Activated CD4-positive, CD25-positive, alpha-beta regulatory T cell (primary cell): ENCODE measurements at places on chromosomes 1 and 21.

GRCh38 chr1:219339466-219339865, 165.8 kb downstream of the LYPLAL1 start:
- DNase-seq, result no peak

DNA sequence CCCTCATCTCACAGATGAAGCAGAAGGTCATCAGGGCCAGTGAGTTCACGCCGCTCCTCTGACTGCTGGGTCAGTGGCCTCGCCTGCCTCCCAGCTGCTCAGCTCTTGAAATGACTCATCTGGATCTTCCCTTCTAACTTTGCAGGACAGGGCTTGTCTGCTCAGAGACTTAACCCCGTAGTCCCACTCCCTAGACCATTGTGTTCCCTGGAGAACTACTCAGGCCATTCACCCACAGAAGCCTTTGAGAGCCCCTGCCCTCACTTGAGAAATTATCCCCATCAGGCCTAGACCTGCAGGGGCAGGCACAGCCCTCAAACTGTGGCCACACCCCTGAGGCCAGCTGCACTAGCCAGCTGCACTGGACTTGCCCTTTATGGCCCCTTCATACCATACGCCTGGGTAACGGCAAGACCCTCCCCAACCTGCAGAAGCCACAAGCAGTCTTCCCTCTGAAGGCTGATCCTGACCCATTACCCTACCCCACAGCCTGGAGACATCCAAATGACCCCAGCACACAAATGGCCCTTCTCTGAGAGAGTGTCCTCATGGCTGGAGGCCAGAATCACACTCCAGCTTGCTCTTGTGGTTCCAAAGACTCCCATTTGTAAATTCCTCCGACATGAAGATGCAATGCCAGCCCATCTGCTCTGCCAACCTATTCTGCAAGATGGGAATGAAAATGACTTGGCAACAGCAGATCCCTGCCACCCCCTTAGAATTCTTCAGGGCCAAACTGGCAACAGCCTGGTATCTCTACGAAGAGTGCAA, 33.2 kb downstream of the RCSD1 start:
- DNase-seq, result no peak

GRCh38 chr1:235648954-235649367, 623 bp downstream of the GNG4 start:
- DNase-seq, result no peak

GRCh38 chr1:180235077-180235501, 5.0 kb downstream of the LHX4 start:
- DNase-seq, result no peak

GRCh38 chr1:115286431-115287205, 51.4 kb downstream of the NGF start:
- DNase-seq, result no peak

DNA sequence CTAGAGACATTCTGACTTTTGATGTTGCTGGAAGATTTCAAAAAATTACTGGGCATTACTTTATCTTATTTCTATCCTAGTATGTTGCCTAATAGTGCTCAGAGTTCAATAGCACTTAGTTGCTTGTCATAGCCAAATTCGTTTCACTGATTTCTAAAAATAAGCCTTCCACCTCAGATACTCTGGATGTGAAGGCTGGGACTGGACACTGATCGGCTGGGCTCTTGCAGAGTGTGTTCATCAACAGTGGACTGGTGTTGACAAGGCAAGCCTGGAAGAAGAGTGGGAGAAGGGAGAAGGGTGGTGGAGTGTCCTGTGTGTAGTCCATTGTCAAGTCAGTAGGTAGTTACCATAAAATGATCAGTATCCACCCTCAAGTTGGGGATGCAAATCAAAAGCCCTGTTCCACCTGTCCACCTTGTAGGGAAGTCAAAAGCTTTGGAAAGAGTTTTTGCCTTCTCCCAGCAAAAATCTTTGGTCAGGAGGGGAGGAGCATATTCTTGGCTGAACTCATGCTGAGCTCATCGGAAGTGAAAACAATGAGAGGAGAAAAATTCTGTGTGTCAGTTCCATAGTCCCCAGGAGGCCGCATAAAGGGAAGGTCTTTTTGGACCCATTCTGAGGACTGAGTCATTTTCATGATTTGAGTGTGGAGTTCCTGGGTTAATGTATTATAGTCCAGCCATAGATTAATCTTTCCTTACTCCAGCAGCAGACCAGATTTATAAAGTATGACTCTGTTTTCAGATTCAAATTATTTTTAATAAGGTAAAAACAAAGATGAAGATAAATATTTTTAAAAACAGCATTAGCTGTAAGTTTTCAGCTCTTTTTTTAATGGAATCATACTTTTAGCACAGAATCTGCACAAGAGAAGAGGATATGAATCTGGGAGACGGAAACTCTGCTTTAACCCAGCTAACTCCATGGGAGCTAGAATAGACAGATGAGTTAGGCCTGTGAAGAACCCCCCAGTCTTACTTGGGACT, 99.5 kb upstream of the BMP8A start:
- no peak for DNase-seq

GRCh38 chr1:64433747-64434146, 36.2 kb upstream of the CACHD1 start:
- DNase-seq, result no peak

GRCh38 chr1:92299477-92300150, 755 bp downstream of the RPAP2 start:
- no peak for DNase-seq

GRCh38 chr1:230366504-230366915, 59.6 kb downstream of the PGBD5 start:
- no peak for DNase-seq

DNA sequence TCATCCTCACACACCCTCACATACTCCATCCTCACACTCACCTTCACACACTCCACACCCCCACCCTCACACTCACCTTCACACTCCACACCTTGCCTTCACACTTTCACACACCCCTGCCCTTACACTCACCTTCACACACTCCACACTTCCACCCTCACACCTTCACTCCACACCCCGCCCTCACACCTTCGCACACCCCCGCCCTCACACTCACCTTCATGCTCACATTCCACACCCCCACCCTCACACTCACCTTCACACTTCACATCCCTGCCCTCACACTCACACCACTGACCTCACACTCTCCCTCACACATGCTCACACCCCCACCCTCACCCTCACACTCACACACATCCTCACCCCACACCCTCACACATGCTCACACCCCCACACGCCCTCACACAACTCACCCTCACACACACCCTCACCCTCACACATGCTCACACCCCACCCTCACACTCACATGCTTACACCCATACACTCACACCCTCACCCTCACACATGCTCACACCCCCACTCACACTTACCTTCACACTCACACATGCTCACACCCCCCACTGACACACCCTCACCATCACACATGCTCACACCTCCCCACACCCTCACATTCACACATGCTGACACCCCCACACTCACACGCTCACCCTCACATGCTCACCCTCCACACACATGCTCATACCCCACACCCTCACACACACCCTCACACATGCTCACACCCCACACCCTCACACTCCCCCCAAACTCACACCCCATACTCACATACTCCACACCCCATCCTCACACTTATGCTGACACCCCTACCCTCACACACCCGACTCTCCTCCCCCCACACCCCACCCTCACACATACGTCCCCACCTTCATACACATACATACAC, 44.5 kb upstream of the EDN2 start:
- no peak for DNase-seq

GRCh38 chr1:22350171-22350923, 101.3 kb upstream of the ZBTB40 start:
- no peak for DNase-seq

DNA sequence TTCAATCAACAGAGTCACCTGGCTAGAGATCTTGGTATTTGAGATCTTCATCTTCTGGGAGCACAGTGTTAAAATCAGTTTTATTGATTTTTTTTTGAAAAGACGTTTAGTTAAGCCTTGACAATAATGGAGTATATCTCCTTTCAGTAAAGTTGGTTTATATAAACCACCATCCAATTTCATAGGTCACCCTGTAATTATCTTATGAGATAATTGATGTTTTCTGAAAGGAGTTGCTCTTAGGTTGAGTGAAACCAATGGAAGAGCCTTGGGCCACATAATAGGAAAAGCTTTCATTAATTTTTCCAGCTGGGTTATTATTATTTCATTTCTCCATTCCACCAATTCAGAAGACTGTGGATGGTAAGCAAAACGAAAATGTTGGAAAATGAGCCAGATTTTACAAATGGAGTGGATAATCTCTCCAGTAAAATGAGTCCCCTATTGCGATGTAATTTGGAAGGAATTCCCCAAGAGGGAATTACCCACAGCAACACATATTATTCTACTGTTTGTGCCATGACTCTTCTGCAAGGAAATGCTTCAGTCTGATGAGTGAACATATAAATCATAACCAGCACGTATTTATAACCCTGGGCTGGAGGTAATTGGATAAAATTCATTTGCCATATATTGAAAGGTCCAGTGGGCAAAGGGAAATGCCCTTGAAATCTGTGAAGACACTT, 46.2 kb upstream of the TINAGL1 start:
- DNase-seq, result no peak

DNA sequence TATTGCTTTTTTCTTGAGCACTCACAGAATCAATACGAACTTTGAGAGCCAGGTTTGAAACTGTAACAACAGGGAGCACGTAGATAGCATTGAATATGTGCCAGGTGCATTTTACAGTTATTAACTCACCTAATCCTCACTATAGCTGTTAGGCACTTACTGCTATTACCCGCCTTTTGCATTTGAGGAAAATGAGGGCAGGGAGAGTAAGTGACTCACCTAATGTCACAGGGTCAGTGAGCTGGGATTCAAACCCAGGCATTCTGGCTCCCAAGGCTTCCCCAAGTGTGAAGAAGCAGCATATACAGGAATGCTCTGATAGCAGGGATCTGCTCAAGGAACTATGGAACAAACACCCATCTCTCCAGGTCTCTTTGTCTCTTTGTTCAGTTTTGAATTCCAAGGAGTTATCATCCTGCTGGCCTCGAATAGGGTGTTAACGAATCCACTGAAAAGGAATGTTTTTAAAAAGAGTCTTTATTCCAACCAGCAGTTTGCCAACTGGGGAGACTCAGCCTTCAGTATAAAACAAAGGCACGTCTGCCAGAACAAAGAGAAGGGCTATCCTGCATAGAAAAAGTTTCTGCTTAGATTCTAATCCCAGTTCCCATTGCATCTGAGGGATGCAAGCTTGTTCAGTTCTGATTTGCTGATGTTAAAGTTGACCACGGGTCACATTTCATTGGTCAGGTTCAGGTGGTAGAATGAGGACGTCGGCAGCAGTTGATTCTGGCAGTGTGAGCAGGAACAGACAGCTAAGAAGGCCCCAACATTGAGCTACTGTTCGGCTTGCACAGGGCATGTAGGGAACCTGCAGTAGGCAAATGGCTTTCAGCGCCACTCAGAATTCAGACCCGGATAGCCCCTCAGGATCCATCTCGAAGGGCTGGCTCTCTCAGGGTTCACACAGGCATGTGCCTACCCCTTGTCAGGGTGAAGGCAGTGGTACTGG, 22.1 kb downstream of the TRIM67 start:
- DNase-seq, result no peak

DNA sequence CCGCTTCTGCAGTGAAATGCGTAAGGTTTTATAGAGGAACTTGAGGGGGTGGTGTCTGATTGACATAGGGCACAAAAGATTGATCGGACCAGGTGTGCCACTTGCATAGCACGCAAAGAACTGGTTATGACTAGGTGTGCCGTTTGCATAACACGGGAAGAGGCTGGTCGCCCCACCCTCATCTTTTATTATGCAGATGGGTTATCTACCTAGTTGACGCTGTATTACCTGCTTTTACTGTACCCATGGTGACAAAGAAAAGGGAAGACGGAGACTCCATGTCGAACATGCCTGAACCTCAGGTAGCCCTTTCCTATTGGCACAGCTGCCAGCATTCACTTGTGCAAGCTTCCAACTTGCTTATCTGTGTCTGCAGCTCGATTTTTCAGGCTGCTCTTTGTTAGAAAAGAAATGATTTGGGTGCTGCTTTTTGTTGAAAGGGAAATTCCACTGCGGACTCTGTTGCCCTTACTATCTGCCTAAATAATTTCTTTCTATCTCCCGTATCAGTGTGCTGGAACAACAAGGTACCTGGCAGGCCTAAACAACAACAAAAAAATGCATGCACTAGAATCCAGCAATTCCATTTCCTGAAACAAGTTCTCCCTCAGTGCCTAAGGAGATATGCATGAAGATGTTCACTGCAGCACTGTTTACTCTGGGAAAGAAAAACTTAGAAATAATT, 194.4 kb upstream of the KAZN start:
- no peak for DNase-seq

- no peak for DNase-seq
Measured at GRCh38 chr1:23224739-23225648, 7.7 kb upstream of the HTR1D start.

DNA sequence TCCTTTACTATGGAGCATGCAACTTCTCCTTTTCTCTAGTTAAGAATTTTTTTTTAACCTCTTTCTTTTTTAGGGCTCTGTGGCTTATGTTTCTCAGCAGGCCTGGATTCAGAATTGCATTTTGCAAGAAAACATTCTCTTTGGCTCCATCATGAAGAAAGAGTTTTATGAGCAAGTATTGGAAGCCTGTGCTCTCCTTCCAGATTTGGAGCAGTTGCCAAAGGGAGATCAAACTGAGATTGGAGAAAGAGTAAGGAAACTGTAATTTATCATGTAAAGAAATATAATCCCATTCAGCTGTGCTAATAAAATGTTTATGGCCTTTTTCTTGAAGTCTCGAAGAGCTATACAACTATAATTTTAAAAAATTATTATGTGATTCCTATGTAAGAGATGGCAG, 70.1 kb downstream of the HSPA13 start:
- no peak for DNase-seq

- DNase-seq, result no peak
Measured at GRCh38 chr21:33126569-33126968, 56.6 kb downstream of the OLIG1 start.

DNA sequence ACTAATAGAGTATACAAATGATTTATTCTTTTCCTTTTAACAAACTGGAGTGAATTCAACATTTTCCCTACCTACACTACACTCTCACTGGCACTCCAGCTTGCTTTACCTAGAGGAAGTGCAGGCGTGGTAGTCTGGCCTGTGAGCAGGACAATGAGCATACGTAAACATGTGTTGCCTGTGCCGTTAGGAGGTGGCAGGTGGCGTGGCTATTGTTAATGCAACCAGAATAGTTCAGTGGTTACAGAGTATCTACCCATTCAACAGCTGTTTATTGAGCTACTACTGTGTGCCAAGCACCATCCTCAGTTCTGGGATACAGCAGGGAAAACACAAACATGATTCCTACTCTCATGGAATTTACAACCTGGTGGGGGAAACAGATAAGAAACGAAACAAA, 299.7 kb upstream of the KAZN start:
- DNase-seq, result no peak

GRCh38 chr1:21379571-21379970, 60.4 kb upstream of the NBPF3 start:
- no peak for DNase-seq
